Activated CD4-positive, alpha-beta T cell treated with anti-CD3 and anti-CD28 coated beads, Interleukin-10, Interleukin-2, amounts not matched to agents 100 ng/mL and 50 ng/mL, durations not matched to agents 16 hours and 8 hours (primary cell): ENCODE measurements at places on chromosomes 16 and 17.

GRCh38 chr16:89256651-89257254 is 39.2 kb downstream of the ZNF778 start:
- DNase-seq, result peak; percentile 75

DNA sequence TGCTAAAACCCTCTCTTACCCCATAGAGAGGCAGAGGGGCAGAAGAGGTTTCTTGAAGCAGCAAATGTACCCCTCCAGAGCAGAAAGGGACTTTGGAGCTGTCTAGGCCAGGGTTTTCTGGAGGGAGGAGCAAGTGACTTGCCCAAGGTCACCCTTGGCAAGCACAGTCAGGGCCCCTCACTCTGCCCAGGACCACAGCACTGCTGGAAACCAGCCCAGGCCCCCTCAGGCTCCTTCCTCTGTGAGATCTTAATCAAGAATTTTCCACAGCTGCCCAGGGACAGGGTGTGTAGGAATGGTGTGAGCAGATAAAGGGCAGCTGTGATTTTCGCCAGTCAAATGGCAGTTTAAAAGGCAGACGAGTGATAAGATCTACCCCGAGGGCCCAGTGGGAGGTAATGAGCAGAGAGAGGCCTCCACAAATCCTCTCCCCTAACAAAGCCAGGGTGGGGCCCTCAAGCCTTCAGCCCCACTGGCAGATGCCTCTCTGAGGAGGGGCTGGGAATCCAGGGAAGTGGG is 3.9 kb upstream of the SLC12A3 start:
- peak; percentile 6 for DNase-seq

DNA sequence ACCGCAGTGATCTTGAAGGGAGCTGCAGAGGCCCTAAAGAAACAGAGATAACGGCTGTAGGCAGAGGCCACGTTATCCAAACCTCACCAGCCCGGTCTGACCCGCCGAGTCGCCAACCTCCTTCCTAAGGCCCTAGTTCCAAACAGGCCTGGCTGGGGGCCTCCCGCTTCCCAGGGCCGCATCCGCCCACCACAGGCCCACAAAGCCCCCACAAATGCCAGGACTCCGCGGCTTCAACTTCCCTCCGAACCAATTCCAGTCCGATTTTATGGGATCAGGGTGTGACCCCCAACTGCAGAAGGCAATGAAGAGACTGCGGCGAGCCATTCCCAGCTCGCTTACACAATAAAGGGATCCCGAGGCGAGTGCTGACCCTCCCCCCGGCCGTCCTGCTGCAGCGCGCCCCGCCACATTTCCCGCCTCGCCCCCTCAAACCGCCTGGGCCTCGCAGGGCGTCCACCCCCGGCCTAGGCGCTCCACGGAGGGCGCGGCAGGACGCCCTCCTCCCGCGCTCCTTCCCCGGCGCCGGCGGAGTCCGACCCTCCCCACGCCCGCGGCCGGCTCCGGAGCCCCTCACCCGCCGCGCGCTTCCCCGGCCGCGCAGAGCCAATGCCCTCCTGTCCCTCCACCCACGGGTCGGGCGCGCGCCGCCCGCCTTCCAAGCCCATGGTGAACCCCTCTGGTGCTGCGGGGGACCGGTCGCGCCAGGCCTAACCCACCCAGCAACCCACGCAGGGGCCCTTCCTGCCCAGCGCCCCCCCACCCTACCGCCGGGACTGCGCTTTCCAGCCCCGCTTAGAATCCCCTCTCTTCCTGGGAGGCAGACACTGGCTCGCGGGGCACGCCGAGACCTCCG is 926 bp downstream of the MYH10 start:
- DNase-seq, result no peak

- DNase-seq, result no peak
Observed at GRCh38 chr16:66651965-66652364, 44.6 kb downstream of the CMTM4 start.

DNA sequence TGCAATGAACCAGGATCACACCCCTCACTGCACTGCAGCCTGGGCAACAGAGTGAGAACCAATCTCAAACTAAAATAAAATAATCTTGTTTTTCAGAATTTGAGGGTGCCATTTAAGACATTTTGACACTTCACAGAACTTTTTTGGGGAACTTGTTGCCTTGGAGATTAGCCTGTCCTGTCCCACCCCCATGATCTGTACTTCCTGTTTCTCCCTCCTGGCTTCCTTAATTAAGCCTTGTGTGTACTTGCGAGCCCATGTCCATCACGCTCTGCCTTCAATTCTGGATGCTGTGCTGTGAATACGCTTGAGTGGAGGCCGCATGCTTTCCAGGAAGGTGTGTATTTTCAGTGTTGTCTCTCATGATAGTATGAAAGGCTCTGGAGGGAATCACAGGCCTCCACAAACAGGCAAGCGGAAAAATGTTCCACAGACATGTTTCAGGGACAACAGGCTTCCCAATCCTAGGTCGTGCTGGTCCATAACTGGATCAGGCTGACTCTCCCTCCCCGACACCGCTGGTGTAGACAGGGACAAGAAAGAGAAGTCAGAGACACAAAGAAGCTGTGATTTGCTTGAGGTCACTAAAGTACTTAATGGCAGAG is 56.9 kb downstream of the NOS2 start:
- DNase-seq, result no peak
